Activated CD4-positive, alpha-beta memory T cell treated with anti-CD3 and anti-CD28 coated beads, Interleukin-2, amount 10 ng/mL, durations not matched to agents 7 days and 5 days (primary cell): ENCODE measurements at places on chromosomes 1 and 21. TPM values are rescaled to one million over a fixed set of nuclear protein-coding genes. Genes with fewer than 3 reads are reported as not detected.

DNA sequence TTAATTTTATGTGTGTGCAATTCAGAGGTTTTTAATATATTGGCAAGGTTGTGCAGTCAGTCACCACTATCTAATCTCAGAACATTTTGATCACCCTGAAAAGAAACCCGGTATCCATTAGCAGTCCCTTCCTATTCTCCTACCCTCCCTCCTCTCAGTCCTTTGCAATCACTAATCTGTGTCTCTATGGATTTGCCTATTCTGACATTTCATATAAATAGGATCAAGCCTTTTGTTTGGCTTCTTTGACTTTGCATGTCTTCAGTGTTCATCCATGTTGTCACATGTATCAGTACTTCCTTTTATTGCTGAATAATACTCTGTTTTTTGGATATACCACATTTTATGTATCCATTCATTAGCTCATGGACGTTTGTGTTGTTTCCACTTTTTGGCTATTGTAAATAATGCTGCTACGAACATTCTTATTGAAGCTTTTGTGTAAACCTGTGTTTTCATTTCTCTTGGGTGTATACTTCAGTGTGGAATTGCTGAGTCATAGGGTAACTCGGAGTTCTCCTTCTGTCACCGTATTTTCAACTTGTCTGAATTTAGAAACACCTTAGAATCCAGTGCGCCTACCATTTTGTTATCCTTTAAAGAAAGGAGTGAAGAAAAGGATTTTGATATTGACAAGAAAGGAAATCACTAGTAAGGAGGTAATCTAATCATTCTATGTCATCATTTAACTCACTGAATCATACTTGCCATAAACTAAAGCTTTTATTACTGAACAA is 3.4 kb downstream of the CEP85 start:
- no peaks in the 10 kb centered on the region for H3K27me3 ChIP-seq
- peak overlapping the region; percentile 21 for H3K27ac ChIP-seq
- H3K36me3 ChIP-seq: peaks cover 34% of the 10 kb centered on the region
- H3K4me3 ChIP-seq: no peak overlapping the region

GRCh38 chr1:15732686-15733081 is 3.4 kb upstream of the SLC25A34 start:
- peaks cover 18% of the 10 kb centered on the region for H3K36me3 ChIP-seq
- DNase-seq: no peak
- H3K27ac ChIP-seq: no peak overlapping the region
- no peaks in the 10 kb centered on the region for H3K27me3 ChIP-seq

GRCh38 chr1:107689159-107689558 is 275.8 kb downstream of the VAV3 start:
- H3K36me3 ChIP-seq: no peaks in the 10 kb centered on the region
- no peaks in the 10 kb centered on the region for H3K4me1 ChIP-seq
- no peak overlapping the region for H3K27ac ChIP-seq
- H3K27me3 ChIP-seq: no peaks in the 10 kb centered on the region
- no peak overlapping the region for H3K4me3 ChIP-seq

GRCh38 chr1:152645146-152645545 is 18.0 kb upstream of the LCE2D start:
- no peaks in the 10 kb centered on the region for H3K36me3 ChIP-seq
- no peak overlapping the region for H3K27ac ChIP-seq
- no peaks in the 10 kb centered on the region for H3K4me1 ChIP-seq
- no peak overlapping the region for H3K4me3 ChIP-seq
- no peak for DNase-seq
- peaks cover 3% of the 10 kb centered on the region for H3K27me3 ChIP-seq

GRCh38 chr1:153430166-153430553 is 13.8 kb downstream of the S100A7A start:
- no peaks in the 10 kb centered on the region for H3K4me1 ChIP-seq
- no peaks in the 10 kb centered on the region for H3K36me3 ChIP-seq

DNA sequence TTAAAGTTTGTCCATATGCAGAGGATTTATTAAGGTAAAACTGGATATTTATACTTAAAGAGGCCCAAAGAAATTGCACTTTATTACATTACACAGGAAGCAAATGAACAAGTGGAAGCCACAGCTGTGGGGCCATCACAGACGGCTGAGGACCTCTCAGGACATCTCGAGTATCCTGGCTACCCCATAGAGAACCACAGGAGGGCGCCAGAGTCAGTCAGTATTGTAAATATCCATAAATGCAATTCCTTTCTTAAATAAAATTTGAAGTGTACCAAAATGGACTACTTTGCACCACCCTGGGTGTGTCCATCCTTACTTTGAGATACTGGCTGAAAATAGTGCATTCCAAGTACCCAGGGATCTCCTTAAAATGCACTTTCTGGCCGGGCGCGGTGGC is 257.2 kb downstream of the MRPL39 start:
- peaks cover 14% of the 10 kb centered on the region for H3K27me3 ChIP-seq
- DNase-seq: peak; percentile 36
- H3K4me3 ChIP-seq: no peak overlapping the region
- H3K36me3 ChIP-seq: no peaks in the 10 kb centered on the region

- peaks cover 45% of the 10 kb centered on the region for H3K27me3 ChIP-seq
- no peaks in the 10 kb centered on the region for H3K4me1 ChIP-seq
- H3K36me3 ChIP-seq: no peaks in the 10 kb centered on the region
- DNase-seq: no peak
- no peak overlapping the region for H3K27ac ChIP-seq
Observed at GRCh38 chr21:45042664-45043161, 31.7 kb upstream of the ADARB1 start.

GRCh38 chr1:240190881-240191401 is 99.3 kb downstream of the FMN2 start:
- no peak overlapping the region for H3K27ac ChIP-seq
- no peaks in the 10 kb centered on the region for H3K36me3 ChIP-seq
- no peaks in the 10 kb centered on the region for H3K4me1 ChIP-seq
- DNase-seq: no peak
- no peak overlapping the region for H3K4me3 ChIP-seq

- H3K27me3 ChIP-seq: peaks cover 25% of the 10 kb centered on the region
- no peak for DNase-seq
- no peak overlapping the region for H3K27ac ChIP-seq
- no peaks in the 10 kb centered on the region for H3K4me1 ChIP-seq
- H3K4me3 ChIP-seq: no peak overlapping the region
Observed at GRCh38 chr1:50985094-50985493, 15.0 kb downstream of the CDKN2C start.

- no peak for DNase-seq
- no peaks in the 10 kb centered on the region for H3K27me3 ChIP-seq
- no peak overlapping the region for H3K27ac ChIP-seq
Observed at GRCh38 chr1:204091066-204091465, 18.2 kb downstream of the SOX13 start.

- no peak overlapping the region for H3K27ac ChIP-seq
- no peaks in the 10 kb centered on the region for H3K36me3 ChIP-seq
- H3K4me3 ChIP-seq: no peak overlapping the region
- peaks cover 55% of the 10 kb centered on the region for H3K27me3 ChIP-seq
- DNase-seq: no peak
- H3K4me1 ChIP-seq: peaks cover 2% of the 10 kb centered on the region
Observed at GRCh38 chr1:2019571-2020309, 595 bp downstream of the GABRD start.

GRCh38 chr1:20123722-20124455 is 4.6 kb upstream of the PLA2G2D start:
- no peaks in the 10 kb centered on the region for H3K4me1 ChIP-seq
- no peaks in the 10 kb centered on the region for H3K36me3 ChIP-seq
- DNase-seq: no peak
- no peak overlapping the region for H3K4me3 ChIP-seq
- peaks cover 10% of the 10 kb centered on the region for H3K27me3 ChIP-seq
- H3K27ac ChIP-seq: no peak overlapping the region

DNA sequence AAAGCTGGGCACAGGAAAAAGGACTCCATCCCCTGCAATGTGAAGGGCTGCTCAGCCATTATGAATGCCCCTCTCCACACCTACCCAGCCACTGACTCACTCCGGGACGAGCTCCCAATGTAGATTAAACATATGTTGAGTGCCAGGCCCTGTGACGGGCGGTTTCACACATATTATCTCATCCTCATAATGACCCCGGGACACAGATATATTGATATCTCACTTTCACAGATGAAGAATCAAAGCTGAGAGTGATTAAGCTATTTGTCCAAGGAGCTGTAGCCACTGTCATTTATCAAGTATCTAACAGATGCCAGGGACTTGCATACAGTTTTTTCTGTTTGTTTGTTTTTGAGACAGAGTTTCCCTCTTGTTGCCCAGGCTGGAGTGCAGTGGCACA is 35.0 kb upstream of the SLC30A1 start:
- H3K4me1 ChIP-seq: peaks cover 8% of the 10 kb centered on the region
- no peak for DNase-seq

DNA sequence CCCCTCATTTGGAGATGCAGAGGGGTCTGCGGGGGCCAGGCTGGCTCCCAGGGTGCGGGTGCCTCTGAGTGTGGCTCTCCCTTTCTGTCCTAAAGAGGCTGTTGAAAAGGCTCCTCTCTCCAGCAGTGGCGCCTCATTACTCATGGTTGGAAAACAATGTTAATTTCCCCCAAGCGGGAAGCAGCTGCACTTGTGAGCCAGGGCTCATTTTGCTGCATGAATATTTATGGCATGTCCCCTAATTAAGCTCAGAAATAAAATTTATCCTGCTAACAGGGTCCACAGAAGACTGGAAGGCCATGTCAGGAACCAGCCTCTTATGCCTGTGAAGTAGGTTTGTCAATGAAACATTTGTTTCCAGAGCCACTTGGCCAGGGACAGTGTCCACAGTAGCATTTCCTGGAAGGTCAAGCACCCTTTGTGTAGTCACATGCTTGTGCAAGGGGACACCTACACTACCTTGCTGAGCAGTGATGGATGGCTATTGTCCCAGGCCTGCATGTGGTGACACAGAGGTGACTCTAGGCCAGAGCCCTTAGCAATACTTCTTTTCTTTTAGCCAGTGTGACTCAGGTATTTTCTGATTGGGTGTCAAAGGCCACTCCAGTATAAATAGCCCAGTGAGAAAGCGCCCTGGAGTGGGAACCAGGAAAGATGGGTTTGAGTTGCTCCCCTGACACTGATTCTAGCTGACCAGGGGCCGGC is 259.0 kb downstream of the FOXD2 start:
- no peaks in the 10 kb centered on the region for H3K36me3 ChIP-seq
- no peak for DNase-seq
- no peaks in the 10 kb centered on the region for H3K4me1 ChIP-seq
- no peak overlapping the region for H3K27ac ChIP-seq

DNA sequence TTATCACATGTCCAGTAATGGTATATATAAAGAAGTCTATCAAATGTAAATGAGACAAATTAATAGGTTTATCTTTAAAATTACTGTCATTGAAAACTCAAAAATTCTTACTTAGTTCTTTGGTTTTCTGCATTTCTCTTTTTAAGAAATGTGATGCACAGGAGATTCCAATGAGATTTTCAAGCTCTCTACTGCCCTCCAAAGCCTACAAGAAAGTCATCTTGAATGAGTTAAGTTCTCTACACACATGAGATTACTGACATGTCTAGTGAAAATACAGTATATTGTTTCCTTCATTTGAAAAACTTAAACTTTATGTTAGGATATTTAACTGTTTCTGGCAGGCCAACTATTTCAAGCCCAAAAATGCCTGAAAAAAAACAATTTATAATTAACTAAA is 68.8 kb downstream of the ITGB3BP start:
- no peaks in the 10 kb centered on the region for H3K4me1 ChIP-seq
- H3K27me3 ChIP-seq: no peaks in the 10 kb centered on the region
- DNase-seq: no peak

GRCh38 chr1:52186449-52186848 is 44.6 kb downstream of the ZFYVE9 start:
- no peaks in the 10 kb centered on the region for H3K36me3 ChIP-seq
- no peaks in the 10 kb centered on the region for H3K27me3 ChIP-seq
- DNase-seq: no peak
- no peak overlapping the region for H3K4me3 ChIP-seq
- H3K4me1 ChIP-seq: no peaks in the 10 kb centered on the region

DNA sequence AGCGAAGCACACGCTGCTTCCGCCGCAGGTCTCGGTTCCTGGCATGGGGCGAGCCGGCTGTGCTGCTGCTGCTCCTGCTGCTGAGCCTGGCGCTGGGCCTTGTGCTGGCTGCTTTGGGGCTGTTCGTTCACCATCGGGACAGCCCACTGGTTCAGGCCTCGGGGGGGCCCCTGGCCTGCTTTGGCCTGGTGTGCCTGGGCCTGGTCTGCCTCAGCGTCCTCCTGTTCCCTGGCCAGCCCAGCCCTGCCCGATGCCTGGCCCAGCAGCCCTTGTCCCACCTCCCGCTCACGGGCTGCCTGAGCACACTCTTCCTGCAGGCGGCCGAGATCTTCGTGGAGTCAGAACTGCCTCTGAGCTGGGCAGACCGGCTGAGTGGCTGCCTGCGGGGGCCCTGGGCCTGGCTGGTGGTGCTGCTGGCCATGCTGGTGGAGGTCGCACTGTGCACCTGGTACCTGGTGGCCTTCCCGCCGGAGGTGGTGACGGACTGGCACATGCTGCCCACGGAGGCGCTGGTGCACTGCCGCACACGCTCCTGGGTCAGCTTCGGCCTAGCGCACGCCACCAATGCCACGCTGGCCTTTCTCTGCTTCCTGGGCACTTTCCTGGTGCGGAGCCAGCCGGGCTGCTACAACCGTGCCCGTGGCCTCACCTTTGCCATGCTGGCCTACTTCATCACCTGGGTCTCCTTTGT is 2.6 kb downstream of the TAS1R3 start:
- H3K4me3 ChIP-seq: no peak overlapping the region
- no peak for DNase-seq
- H3K27ac ChIP-seq: no peak overlapping the region
- peaks cover 1% of the 10 kb centered on the region for H3K36me3 ChIP-seq

DNA sequence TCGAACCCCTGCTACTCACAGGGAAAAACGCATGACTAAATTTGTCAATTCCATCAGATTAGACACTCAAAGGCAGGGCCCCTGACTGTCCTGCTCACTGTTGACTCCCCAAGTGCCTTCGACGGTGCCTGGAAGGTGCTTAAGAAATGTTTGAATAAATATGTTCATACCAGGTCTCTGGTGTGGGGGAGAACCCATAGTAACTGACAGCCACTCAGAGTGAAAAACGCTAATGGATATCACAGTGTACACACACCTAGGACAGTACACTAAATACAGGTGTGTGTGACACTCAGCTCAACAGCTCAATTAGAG is 39.7 kb upstream of the WASF2 start:
- peaks cover 49% of the 10 kb centered on the region for H3K4me1 ChIP-seq
- no peak overlapping the region for H3K27ac ChIP-seq
- no peak for DNase-seq
- H3K27me3 ChIP-seq: peaks cover 4% of the 10 kb centered on the region
- no peak overlapping the region for H3K4me3 ChIP-seq

NECTIN4 gene
- total RNA-seq: not detected

KLHDC8A gene
- total RNA-seq: not detected

GJA8 gene
- total RNA-seq: not detected

SMYD3 gene
- total RNA-seq: 15.5 TPM

NRAS gene
- total RNA-seq: 54.1 TPM

GSTM5 gene
- not detected for total RNA-seq

KRTAP11-1 gene
- total RNA-seq: not detected

OR2L3 gene
- total RNA-seq: not detected

CFHR1 gene
- not detected for total RNA-seq
